Osteoblast (primary cell): ENCODE measurements at places on chromosomes 1 and 21. TPM values are rescaled to one million over a fixed set of nuclear protein-coding genes. Genes with fewer than 3 reads are reported as not detected.

The CCDC17 gene
- 0.72 and 1.5 TPM in 2 replicates for total RNA-seq

The C8B gene
- not detected in 2 replicates for total RNA-seq

The NBPF26 gene
- total RNA-seq = 28.6 and 40.7 TPM in 2 replicates

The CD101 gene
- total RNA-seq = under 0.01 TPM in 2 replicates

The SZT2 gene
- 41.0 and 42.0 TPM in 2 replicates for total RNA-seq

The RGSL1 gene
- not detected in 2 replicates for total RNA-seq

The KRTAP22-2 gene
- not detected in 2 replicates for total RNA-seq

The SV2A gene
- 20.3 and 23.2 TPM in 2 replicates for total RNA-seq
